ENCODE measurements at places on chromosomes 6 and 20. TPM values are rescaled to one million over a fixed set of nuclear protein-coding genes. Genes with fewer than 3 reads are reported as not detected.

DAAM2 gene
- total RNA-seq, result 25.8 TPM

GNRH2 gene
- total RNA-seq, result 0.13 TPM

TBXT gene
- not detected for total RNA-seq

HBS1L gene
- 62.7 TPM for total RNA-seq

SALL4 gene
- 0.18 TPM for total RNA-seq

NKX2-2 gene
- 0.04 TPM for total RNA-seq

ENPP4 gene
- total RNA-seq, result 35.4 TPM

TGM6 gene
- not detected for total RNA-seq

RIMS1 gene
- 5.7 TPM for total RNA-seq

PDE7B gene
- total RNA-seq, result 10.3 TPM

FOXQ1 gene
- total RNA-seq, result 0.04 TPM

DNA sequence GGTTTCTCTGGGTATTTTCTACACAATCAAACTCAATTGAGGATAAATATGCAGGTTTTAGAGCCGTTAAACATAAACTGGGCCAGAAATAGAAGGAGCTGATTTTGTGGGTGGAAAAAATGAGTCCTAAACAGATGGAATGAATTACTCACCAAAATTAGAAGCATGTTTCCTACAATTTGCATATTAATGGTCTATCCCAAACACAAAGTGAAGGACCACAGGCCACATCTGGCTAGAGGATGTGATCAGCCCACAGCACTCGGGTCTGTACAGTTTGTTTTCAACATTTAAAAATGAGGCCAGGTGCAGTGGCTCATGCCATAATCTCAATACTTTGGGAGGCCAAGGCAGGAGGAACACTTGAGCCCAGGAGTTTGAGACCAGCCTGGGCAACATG lies 296.3 kb downstream of the PREX1 start:
- no peak overlapping the region for H3K27ac ChIP-seq
- no peak for DNase-seq
- no peaks in the 10 kb centered on the region for H3K36me3 ChIP-seq
- H3K4me3 ChIP-seq, result no peak overlapping the region
- peaks cover 34% of the 10 kb centered on the region for H3K27me3 ChIP-seq

DNA sequence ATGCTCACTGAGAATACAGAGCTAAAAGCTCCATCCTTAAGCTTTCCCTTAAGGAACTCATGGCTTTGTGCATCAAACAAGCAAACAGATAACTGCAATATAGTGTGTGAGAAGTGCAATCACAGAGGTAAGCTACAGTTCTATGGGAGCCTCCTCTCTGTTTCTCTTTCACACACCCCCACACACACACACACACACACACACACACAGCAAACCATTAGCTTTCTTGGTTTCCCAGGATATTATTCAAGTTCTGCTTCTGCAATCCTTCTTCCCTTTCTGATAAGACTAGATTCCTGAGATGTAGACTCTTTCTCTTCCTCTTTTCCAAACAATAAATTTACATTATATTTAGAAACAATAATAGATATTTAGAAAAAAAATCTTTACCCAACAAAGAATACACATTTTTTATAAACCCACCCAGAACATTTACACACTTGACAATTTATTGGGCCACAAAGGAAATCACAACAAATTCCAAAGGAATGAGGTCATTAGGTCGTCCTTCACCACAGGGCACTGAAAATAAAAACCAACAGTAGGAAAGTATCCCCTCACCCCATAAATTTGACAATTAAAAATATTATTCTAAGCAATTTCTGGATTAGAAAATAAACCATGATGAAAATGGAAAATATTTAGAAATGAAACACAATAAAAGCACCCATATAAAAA lies 9.3 kb upstream of the GFOD1 start:
- no peak for DNase-seq
- no peak overlapping the region for H3K27ac ChIP-seq
- H3K4me3 ChIP-seq, result no peak overlapping the region
- no peaks in the 10 kb centered on the region for H3K36me3 ChIP-seq

- no peaks in the 10 kb centered on the region for H3K36me3 ChIP-seq
- no peak overlapping the region for H3K27ac ChIP-seq
Measured at GRCh38 chr6:149088361-149088760, 229.2 kb upstream of the TAB2 start.

DNA sequence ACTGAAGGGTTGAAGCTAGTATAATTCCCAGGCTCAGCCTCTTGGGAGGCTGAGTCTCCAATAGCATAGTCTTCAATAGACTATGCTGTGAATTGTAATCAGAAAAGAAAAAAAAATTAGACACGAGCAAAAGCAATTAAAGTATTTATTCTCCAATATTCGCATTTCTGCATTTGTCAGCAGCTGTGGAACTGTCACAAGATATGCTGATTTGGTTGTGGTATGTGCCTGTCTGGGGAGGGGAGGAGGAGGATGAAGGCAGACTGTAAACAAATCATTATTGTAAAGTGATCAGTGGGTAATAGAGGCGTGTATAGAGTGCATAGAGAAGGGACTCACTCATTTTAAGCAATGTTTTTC lies 10.1 kb upstream of the BICRAL start:
- H3K4me3 ChIP-seq, result no peak overlapping the region
- H3K27me3 ChIP-seq, result no peaks in the 10 kb centered on the region
- H3K27ac ChIP-seq, result no peak overlapping the region
- no peaks in the 10 kb centered on the region for H3K36me3 ChIP-seq
- peaks cover 4% of the 10 kb centered on the region for H3K4me1 ChIP-seq

DNA sequence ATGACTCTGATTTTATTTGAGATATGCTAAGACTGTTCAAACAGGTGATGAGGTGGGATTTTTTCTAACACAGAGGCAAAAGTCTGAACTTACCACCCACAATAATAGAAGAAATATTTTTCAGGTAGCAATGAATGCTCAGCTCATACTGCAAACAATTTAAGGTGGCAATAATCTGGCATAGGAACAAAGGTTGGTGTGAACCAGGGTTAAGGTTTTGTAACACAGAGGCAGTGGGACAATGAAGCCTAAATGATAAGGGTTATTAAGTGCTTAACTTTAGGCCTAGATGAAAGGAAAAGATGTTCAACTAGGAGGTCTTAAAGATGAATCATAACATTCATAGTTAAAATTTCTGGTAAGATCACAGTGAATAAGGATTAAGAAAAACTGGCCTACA lies 4.9 kb downstream of the ASCC3 start:
- H3K27ac ChIP-seq, result no peak overlapping the region
- no peak for DNase-seq
- peaks cover 2% of the 10 kb centered on the region for H3K4me1 ChIP-seq
- no peaks in the 10 kb centered on the region for H3K27me3 ChIP-seq

DNA sequence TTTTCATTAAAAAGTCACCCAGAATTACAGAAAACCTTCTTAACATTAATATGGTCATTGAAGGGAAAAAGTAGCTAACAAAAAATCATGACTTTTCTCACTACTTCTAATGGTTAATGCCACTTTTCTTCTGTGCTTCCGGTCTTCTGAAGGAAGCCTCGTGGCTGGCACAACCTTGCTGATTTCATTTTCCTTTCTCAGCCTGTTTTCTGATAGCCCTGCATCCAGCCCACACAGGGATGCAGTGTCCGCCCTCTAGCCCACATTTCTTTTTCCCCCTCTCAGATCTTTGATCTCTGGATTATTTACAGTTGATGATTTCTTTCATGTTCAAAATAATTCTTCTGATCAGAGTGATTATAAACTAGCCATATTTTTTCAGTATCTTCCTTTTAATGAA lies 655.4 kb upstream of the EPHA7 start:
- no peak overlapping the region for H3K4me3 ChIP-seq
- no peaks in the 10 kb centered on the region for H3K4me1 ChIP-seq
- no peak for DNase-seq
- no peaks in the 10 kb centered on the region for H3K27me3 ChIP-seq

DNA sequence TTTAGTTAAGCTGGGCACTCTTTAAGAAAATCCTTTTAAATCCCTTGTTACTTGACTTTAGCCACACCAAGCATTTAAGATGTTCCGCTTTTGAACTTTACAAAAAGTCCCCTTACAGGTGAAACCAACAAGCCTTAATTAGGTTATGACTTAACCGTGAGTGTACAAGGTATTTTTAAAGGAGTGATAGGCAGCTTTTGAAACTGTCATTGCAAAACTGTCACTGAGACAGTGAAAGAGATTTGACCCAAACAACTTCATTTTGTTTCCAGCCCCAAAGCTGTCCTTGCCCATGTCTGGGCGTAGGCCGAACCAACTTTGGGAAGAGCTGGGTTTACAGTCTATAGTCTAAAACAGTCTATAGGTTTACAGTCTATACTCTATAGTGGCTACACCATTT lies 305.4 kb downstream of the FARS2 start:
- no peaks in the 10 kb centered on the region for H3K4me1 ChIP-seq
- H3K4me3 ChIP-seq, result no peak overlapping the region
- no peak for DNase-seq
- H3K36me3 ChIP-seq, result no peaks in the 10 kb centered on the region
- H3K27ac ChIP-seq, result no peak overlapping the region

GRCh38 chr20:20184706-20185105 lies 132.4 kb downstream of the CFAP61 start:
- no peaks in the 10 kb centered on the region for H3K36me3 ChIP-seq
- H3K27me3 ChIP-seq, result no peaks in the 10 kb centered on the region
- H3K4me3 ChIP-seq, result no peak overlapping the region
- H3K4me1 ChIP-seq, result no peaks in the 10 kb centered on the region
- no peak overlapping the region for H3K27ac ChIP-seq

GRCh38 chr6:44624936-44625573 lies 237.5 kb downstream of the CDC5L start:
- H3K4me1 ChIP-seq, result peaks cover 2% of the 10 kb centered on the region
- no peak for DNase-seq
- no peaks in the 10 kb centered on the region for H3K36me3 ChIP-seq
- H3K4me3 ChIP-seq, result no peak overlapping the region

DNA sequence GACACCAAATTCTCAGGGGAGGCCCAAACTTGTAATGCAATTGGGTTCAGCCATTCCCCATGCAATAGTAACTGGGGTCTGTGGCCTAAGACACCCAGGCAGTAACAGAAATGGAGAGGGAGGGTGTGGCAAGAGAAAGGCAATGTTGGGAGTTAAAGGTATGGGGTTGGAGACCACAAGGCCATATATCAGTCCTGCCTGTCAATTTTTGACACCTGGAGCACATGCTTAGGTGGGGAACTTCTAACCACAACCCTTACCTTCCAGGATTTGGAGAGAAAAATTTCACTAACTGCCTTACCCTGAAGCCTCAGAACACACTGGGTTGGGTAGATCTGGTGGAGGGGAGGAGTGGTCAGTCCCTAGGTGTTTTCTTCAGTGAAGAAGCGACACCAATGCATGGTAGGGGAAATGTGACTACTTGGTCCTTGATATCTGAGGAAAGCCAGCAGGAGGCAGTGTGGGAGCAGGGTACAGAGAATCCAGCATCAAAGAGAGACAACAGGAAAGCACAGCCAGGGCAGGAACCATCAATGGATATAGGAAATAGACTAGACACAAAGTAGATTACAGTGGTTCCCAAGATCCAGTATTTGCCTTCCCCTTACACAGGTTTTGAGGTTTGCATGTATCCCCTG lies 6.8 kb upstream of the USP49 start:
- H3K4me3 ChIP-seq, result no peak overlapping the region
- peaks cover 34% of the 10 kb centered on the region for H3K36me3 ChIP-seq
- H3K27ac ChIP-seq, result no peak overlapping the region
- no peaks in the 10 kb centered on the region for H3K27me3 ChIP-seq
- H3K4me1 ChIP-seq, result no peaks in the 10 kb centered on the region

DNA sequence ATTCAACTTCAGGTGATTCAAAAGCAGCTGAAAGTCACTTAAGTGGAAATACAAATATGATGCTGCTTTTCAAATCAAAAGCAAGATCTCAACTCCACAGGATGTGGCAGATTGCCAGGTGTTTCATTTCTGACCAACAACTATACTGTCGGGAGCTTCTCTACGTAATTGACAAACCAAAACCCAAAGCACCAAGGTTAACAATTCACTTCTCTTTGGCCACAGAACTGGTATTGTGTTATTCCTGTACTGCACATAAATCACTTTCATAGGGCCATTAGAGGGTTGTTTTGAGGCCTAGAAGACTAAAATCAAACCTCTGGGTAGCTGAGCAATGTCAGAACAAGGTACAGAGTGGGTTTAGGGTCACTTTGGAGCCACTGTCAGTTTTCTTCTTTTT lies 169.7 kb downstream of the HAO1 start:
- no peaks in the 10 kb centered on the region for H3K27me3 ChIP-seq
- no peaks in the 10 kb centered on the region for H3K4me1 ChIP-seq
- no peaks in the 10 kb centered on the region for H3K36me3 ChIP-seq
- no peak overlapping the region for H3K27ac ChIP-seq
- DNase-seq, result peak; percentile 58
- H3K4me3 ChIP-seq, result no peak overlapping the region

GRCh38 chr6:108168501-108169463 lies 3.0 kb downstream of the NR2E1 start:
- no peaks in the 10 kb centered on the region for H3K36me3 ChIP-seq
- no peak overlapping the region for H3K27ac ChIP-seq
- H3K4me3 ChIP-seq, result no peak overlapping the region
- peaks cover 49% of the 10 kb centered on the region for H3K4me1 ChIP-seq
- peaks cover 87% of the 10 kb centered on the region for H3K27me3 ChIP-seq

DNA sequence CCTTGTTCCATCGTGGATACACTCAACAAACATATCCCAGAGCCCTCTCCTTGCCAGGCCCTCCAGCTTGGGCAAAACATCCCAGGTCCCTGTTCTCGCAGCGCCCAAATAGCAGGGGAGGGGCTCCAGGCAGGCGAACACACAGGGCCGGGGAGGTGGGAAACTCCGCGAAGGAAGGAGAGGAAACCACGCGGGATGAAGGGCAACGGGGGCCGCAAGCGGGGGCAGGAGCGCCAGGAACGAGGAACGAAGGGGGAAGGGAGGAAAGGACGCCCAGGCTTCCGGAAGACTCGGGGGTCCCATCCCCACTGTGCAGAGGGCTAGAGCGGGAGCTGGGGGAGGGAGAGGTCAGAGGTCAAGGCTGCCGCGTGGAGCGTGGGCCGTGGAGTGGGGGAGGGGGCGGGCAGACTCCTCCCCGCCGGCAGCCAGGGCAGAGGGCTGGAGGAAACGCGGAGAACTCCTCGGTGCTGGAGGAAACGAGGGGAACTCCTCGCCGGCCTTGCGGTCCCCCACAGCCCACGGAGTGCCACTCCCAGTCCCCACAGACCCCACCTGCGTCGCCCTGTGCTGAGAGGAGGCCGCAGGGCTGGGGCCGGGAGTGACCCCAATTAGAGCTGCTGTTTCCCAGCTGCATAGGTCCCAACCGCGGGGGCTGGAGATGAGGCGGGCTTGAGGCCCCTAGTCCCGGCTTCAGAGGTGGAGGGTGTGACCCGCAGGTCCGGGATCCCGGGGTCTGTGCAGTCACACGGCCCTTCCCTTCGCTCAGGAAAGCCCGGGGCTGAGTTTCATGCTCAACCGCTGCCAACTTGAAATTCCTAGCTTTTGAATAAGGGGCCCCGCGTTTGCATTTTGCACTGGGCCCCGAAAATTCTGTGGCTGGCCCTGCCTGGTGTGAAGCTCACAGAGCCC lies 1.2 kb upstream of the RBM38 start:
- H3K4me3 ChIP-seq, result peak overlapping the region; percentile 32
- peak overlapping the region; percentile 51 for H3K27ac ChIP-seq
- DNase-seq, result no peak
- no peaks in the 10 kb centered on the region for H3K27me3 ChIP-seq
- peaks cover 48% of the 10 kb centered on the region for H3K4me1 ChIP-seq
- peaks cover 22% of the 10 kb centered on the region for H3K36me3 ChIP-seq

Data from muscle of leg (tissue), 16 donors.